Activated CD8-positive, alpha-beta memory T cell treated with anti-CD3 and anti-CD28 coated beads for 4 hours (primary cell): ENCODE measurements at places on chromosomes 3 and 15.

DNA sequence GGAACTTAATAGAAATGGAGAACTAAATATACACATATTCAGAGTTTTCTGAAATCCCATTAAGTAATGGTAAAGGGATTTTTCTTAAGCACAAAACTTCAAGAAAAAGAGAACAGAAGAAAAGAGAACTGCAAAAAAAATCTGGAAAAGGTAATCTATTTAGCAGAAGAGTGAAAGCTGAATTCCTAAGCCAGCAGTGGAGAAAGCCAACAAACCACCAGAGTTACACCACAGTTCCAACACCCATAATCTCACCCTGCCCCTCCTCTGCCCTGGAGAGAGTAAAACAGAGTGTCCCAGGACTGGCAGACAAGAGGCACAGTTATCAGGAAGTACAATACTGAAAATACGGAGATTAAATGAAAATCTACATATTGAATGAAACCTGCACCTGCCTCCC is 29.4 kb downstream of the TP53BP1 start:
- DNase-seq: no peak

DNA sequence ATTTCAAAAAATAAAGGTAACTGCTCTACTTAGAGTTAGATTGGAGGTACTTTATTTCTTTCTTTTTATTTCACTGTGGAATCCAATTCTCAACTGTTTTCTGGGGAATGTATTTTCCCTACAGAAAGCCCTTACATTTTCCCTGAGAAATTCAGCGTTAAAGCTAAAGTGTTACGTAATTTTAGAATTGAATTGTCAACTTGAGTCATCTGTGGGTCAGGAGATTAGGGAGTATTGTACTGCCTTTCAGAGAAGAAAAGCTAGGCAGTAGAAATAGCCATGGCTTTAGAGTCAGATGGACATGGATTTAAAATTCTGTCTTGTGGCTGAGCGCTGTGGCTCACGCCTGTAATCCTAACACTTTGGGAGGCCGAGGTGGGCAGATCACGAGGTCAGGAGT is 728.6 kb downstream of the ROBO1 start:
- no peak for DNase-seq

DNA sequence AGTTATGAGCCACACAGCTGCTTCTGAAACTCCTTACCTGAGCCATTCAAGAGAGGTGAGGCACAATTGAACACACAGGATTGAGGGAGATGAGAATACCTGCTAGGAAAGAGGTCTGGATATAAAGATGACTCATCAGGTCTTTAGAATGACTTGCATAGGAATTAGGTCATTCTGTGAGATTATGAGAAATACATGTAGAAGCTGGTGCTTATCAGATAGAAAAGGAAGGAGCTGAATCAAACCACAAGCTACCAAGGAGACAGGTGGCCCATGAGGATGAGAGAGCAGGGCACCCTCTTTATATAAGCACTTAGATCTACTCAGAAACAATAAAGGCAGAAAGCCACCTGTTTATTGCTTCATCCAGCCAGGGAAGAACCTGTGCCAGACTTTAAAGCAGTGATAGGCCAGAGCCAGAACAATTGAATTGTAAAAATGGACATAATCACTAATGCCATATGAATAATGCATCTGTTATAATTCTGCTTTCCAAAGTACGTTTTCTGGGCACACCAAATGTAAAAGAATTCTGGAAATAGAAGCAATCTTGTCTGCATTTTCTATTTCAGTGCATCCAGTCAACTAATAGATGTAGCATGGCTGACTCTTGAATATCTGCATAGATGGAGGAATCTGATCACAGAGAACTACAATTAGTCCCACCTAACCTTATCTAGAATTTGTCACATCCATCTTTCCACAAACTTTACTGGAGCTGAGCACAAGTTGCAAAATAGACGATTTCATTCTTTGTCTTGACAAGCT is 74.9 kb downstream of the PIK3R4 start:
- no peak for DNase-seq

DNA sequence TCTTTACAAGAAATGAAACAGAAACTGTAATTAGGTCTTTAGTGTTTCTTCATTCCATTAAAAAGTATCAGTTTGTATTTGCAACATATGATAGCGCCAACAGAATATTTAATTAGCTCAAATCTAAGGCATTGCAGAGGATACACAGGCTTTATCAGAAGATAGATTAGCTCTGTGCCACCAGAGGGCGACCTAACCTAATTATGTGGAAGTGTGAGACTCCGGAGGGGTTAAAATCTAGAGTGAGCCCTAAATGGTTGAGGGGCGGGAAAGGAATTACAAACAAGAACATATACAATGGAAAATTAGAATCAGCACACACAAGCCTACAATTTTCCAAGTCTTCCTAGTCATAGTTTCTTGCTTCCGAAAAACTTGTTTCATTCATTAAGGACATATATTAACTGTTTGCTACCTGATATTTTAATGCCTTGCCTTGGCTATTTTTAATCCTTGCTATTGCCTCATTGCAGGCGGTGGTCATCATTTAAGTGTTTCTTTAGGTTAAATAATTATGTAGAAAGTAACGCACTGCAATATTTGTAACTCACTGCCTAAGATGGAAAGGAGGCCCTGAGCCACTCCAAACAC is 18.0 kb upstream of the RYR3 start:
- DNase-seq: no peak

DNA sequence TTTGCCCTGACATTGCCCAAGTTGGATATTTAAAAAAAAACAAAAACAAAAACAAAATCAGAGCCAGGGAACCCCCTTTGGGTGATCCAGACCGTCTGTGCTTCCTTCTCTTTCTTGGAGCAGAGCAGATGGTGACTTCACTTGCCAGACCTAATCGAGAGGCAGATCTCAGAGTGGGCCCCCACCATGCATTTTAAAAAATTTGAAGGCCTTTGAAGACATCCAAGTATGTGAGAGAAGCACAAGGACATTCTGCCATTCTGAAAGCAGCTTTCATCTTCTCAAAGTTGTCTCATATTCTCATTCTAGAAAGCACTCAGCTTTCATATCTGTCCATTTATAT is 93.3 kb downstream of the SV2B start:
- no peak for DNase-seq

DNA sequence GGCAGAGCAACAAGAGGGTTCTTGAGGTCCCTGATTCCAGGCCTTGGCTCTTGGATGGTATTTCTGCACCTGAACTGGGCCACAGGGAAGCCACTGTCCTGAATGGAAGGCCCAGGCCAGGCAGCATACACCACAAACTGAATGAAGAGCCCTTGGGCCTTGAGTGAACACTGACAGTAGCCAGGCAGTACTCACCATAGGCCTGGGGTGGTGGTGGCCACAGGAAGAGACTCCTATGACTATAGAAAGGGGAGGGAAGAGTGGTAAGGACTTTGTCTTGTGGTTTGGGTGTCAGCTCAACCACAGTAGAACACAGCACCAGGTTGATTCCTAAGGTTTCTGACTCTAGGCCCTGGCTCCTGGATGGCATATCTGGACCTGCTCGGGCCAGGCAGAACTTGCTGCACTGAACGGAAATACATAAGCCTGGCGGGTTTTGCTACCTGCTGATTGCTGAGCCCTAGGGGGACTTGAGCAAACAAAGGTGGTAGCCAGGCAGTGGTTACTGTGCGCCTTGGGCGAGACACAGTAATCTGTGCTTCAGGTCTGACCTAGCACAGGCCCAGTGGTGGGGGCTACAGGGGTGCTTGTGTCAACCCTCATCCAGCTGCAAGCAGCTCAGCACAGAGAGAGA is 241.4 kb downstream of the ISL2 start:
- DNase-seq: no peak

- no peak for DNase-seq
Measured at GRCh38 chr3:153752405-153753027, 368.7 kb upstream of the ARHGEF26 start.
